Stimulated activated CD8-positive, alpha-beta memory T cell treated with anti-CD3 and anti-CD28 coated beads, Interleukin-4, amount 100 ng/mL, for 48 hours (primary cell): ENCODE measurements at places on chromosomes 16 and 17.

GRCh38 chr17:29883497-29883896 lies 46.5 kb downstream of the SSH2 start:
- DNase-seq = no peak

DNA sequence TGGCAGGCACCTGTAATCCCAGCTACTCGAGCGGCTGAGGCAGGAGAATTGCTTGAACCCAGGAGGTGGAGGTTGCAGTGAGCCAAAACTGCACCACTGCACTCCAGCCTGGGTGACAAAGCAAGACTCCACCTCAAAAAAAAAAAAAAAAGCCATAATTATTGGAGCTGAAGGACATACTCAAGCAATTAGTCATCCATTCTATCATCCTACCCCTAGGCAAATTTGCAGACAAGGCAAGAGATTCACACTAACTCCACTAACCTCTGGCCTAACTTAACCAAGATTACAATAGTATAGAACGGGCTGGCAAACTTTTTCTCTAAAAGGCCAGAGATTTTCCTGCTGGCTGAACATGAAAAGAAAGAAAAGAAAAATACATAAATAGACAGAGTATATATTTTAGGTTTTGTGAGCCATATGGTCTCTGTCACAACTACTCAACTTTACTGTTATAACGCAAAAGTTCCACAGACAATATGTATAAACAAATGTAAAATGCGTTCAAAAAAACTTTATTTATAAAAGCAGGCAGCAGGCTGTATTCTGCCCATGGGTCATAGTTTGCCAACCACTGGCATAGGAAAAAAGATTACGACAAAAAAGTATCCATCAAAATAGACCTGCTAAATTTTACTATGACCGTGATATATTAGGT lies 29.7 kb downstream of the BRIP1 start:
- DNase-seq = no peak

DNA sequence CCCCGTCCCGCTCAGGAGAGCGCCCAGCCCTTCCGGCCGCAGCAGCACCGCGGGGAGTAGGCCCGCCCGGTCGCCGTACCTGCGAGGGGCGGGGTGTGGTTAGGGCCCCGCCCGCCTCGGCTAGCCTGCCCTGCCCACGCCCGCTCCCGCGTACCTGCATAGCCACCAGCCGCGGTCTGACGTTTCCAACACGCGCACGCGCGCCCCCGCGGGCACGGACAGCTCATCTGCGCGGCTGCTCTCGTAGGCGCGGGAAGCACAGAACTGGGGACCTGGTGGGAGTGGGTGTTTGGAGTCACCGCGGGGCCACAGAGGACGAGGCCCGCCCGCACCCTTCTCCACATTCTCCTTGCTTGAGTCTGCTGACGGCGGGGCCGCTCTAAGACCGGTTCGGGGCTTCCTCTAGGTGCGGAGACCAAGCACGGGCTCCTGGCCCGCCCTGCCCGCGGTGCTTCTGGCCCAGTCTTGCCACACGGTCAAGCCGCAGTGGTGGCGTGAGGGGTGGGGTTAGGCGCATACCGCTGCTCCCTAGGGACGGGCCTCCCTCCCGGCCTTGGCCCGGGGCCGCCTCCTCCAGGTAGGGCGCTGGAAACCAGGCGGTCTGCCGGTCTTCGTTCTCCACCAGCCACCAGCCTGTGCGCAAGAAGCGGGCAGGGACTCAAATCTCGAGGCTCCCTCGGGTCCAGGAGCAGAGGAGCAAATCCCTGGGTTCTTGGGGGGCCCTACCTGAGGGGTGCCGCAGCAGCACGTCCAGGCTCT lies 1.8 kb downstream of the NOXO1 start:
- peak; percentile 45 for DNase-seq

DNA sequence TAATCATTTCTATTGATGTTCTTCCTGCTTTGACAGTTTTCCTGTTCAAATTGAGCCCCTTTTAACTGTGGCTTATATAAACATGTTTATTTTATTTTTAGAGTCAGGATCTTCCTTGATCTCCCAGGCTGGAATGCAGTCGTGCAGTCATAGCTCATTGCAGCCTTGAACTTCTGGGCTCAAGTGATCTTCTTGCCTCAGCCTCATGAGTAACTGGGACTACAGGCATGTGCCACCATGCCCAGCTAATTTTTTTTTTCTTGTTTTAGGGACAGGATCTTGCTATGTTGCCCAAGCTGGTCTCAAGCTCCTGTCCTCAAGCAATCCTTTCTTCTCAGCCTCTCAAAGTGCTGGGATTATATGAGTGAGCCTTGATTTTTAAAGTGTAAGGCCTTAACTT lies 14.7 kb downstream of the PHKB start:
- DNase-seq = no peak

DNA sequence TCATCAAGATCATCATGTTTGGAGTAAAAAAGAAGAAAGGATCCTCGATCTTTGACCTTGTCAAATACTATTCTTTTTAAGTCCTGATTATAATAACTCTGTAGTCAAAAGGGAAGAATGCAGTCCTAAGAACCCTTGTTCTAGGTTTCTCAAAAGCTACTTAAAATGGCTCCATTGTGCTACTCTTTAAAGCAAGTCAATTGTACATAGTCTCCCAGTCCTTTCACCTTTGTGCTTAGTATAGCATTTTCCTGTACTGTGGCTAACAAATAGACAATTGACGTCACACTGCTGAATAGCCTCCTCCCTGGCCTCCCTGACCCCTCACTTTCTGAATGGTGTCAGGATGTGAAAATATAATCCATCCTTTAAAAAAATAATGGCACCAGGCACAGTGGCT lies 172.9 kb downstream of the AATF start:
- DNase-seq = no peak

DNA sequence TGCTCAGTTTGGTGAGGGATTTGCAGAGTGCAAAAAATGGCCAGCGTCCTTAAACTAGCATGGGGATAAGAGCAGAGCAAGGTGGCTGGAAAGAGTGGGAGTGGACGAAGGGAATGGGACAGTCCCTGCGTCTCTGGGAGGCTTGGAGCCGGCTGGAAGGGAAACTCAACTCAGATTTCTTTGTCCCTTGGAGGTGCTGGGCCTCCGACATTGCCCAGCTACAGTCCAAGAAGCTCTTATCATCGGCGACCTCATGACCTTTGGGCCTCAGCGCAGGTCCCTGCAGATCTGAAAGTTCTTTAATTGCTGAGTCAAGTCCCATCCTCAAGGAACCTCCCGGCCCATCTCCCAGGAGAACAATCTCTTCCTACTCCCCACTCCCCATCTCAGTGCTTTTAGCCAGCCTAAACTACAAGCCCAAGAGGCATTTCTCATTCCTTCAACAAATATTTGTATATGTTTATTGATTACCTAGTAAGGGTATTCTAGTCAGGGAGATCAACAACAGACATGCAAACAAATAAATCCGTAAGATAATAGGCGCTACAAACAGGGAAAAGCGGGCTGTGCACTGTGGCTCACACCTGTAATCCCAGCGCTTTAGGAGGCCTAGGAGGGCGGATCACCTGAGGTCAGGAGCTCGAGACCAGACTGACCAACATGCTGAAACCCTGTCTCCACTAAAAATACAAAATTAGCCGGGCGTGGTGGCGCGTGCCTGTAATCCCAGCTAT lies 985 bp upstream of the TMEM107 start:
- no peak for DNase-seq

DNA sequence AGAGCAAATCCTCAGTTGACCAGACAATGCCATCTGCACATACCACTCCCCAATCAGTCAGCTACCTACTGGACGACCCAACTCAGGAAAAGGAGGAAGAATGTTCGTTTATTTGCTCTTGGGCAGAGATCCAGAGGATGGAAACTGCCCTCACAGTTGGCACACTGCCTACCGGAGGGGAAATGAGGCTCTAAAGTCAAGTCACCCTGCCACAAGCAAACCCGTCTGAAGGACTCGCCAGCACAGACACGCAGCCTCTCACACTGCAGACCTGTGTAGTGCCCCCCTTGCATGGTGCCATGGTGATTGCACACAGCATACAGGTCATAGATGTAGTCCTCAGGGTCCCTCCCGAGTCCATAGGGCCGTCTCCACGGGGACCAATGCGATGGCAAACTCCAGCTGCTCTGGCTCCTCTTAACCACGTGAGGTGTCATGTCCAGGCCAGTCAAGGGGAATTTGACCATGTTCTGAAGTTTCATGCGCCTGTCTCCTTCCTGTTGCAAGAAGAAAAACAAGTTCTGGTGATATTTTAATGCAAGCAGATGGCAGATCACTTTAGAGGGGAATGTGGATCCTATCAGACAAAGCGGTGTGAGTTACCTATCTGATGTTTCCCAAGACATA lies 69.5 kb downstream of the USP31 start:
- DNase-seq = no peak

GRCh38 chr17:80861892-80862291 lies 129.7 kb upstream of the CHMP6 start:
- DNase-seq = peak; percentile 71

- DNase-seq = peak; percentile 61
These were observed 6.7 kb downstream of the CBX8 start for GRCh38 chr17:79789943-79790804.

GRCh38 chr16:81347425-81347824 lies 32.7 kb downstream of the GAN start:
- no peak for DNase-seq

DNA sequence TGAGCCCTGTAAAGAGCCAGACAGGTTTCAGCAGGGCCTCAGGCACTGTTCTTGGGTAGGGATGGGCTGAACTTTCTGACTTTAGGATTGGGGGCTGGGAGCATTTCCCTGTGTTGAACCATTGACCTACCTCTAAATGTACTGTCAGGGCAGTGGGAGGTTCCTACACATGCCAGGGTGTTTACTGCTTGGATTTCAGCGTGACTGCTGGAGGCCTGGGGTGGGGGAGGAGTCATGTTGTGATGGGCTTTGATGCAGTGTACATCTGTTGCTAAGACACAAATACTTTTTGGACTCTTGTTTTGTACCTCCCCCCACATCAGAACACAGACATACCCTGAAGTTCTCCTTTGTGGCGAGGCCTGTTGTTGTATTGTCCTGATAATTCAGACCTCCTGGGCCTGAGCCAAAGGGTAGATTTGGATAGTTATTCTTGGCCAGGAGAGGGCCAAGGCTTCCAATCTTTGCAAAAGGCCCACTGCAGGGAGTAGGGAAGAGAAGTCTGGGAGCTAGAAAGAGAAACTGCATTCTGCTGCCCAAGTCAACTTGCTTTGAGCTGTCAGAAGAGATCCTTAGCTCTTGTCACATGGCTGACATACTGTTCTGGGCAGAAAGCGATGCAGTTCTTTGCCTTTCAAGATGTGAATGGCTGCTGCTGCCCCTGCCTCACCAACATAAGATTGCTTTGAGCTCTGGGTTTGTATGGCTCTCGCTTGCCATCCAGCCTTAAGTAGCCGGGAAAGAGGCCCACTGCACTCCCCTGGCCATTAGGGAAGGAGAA lies 3.7 kb downstream of the NFE2L1 start:
- no peak for DNase-seq

GRCh38 chr16:66389256-66390176 lies 23.0 kb downstream of the CDH5 start:
- DNase-seq = no peak

DNA sequence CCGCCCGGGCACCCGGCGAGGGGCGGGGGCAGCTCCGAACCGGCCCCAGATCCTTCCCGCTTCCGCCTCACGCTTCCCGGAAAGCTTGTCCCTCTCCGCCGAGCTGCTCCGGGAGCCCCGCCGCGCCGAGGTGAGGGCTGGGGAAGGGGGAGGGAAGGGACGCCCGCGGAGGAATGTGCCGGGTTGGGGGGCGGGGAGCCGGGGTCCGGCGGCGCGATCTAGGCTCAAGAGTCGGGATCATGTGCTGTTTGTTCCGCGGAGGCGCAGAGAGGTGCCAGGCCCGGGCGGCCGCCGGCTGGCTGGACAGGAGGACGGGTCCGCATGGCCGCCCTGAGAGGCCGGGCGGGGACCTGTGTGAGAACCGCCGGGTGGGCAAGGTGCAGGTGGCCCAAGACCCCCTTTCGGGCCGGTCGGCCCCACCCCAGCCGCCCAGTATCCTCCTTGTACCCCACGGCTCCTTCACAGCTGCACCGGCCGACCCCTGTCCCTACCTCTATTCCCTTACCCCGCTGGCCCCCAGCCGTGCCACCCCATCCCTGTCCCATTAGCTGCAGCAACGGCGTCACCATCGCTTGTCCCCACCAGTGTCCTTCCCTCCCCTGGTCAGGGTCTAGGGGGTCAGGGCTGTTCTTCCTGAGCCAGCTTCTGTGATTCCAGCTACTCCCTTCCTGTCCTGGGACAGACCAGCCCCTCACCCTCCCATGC lies 429 bp downstream of the KIF1C start:
- DNase-seq = no peak

- no peak for DNase-seq
These were observed 59.8 kb upstream of the NLRP1 start for GRCh38 chr17:5644065-5644464.

GRCh38 chr16:75288596-75289120 lies 37.2 kb upstream of the BCAR1 start:
- peak; percentile 86 for DNase-seq

DNA sequence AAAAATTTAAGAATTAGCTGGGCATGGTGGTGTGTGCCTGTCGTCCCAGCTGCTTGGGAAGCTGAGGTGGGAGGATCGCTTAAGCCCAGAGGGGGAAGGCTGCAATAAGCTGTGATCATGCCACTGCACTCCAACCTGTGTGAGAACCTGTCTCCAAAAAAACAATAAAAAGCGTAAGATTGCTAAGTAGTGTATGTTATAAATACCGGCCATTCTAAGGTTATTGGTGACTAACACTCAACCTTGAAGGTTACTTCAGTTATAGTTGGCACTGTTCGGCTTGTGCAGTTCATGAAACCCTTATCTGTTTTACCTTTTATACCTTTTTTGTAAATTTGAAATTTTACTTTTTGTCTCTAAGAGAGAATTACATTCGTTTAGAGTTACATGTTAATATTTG lies 44.0 kb downstream of the PAFAH1B1 start:
- no peak for DNase-seq

DNA sequence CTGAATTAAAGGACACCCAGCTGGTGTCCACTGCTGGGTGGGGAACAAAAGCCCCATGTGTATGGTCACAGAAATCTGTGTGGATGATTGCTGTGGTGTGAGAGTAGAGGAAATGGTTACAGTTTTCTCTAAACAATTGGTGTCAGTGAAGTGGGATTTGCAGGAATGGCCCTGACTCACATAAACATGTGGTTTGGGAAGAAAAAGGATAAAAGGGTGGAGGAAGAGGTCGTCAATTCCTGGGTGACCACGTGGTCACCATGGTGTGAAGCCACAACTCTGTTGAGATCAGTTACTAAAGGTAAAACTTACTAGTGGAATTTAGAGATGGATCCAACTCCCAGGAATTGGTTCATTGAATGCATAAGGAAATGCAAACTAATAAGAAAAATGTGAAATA lies 3.6 kb upstream of the TUBG2 start:
- no peak for DNase-seq

DNA sequence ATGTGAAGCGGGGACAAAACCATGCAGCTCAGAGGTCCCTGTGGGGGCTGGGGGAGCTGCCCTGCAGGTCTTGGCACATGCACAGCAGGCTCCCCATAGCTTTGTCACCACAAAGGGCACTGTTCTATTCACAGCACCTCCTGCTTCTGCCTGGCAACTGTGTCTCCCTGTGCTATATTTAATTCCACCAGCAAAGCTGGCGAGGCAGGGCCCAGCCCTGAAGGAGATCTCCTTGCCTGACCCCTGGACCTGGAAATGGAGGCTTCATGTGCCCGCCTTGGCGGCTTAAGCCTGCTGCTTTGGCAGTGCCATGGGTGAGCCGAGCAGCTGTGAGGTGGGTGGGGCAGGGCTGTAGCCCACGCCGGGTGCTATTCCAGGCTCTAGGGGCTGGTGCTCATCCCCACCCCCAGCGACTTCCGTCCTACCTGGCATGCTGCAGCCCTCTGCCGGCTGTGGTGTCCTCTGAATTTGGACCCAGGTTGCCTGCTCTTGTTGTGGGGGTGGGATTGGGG lies 6.8 kb downstream of the LDHD start:
- no peak for DNase-seq

GRCh38 chr17:50926523-50926922 lies 60.4 kb upstream of the TOB1 start:
- DNase-seq = no peak

- no peak for DNase-seq
These were observed 529.7 kb downstream of the WWOX start for GRCh38 chr16:78629173-78629572.
